ENCODE measurements at places on chromosomes 12 and 14.
A peak's percentile ranks its signal among the peaks of the same experiment; 100 is the strongest.

- DNase-seq: no peak
Measured at GRCh38 chr14:103066399-103066798, 9.1 kb upstream of the CDC42BPB start.

- no peak for DNase-seq
Measured at GRCh38 chr12:128606051-128606450, 217.7 kb downstream of the SLC15A4 start.

DNA sequence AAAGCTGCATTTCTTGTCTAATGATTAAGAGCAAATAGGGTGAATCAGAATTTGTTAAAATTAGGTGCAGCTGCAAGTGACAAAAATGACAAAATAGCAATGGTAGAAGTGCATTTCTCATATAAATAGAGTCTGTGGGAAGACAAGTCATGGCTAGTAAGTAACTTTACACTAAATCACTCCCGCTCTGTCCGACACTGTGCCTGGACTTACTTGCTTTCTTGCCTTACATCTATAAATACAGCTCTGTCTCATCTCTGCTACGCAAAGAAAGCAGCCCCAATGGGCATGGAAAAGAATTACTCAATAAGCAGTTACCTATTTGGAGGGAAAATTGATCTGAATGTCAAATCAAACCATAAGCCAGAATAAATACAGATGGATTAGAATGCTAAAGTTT lies 245.4 kb upstream of the KRR1 start:
- DNase-seq: no peak

GRCh38 chr14:69333791-69334337 lies 64.2 kb downstream of the ERH start:
- no peak for DNase-seq

DNA sequence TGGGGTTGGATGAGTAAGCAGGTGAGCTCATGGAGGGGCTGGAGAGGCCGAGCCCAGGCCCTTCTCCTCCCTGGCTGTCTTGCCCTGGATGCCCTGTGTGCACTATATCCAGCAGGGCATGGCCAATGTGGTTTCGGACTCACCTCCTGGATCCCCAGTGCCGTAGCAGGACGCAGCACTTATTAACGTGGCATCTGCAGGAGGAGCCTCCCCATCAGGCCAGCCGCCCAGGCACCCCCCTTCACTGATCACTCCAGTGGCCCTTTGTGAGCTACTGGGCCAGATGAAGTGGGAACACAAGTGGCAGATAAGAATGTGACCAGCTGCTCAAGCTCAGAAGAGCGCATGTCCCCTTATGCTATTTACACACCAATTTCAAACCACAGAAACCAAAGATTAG lies 43.1 kb upstream of the DICER1 start:
- no peak for DNase-seq

GRCh38 chr12:14884458-14884878 lies 1.2 kb downstream of the MGP start:
- peak; percentile 41 for DNase-seq

DNA sequence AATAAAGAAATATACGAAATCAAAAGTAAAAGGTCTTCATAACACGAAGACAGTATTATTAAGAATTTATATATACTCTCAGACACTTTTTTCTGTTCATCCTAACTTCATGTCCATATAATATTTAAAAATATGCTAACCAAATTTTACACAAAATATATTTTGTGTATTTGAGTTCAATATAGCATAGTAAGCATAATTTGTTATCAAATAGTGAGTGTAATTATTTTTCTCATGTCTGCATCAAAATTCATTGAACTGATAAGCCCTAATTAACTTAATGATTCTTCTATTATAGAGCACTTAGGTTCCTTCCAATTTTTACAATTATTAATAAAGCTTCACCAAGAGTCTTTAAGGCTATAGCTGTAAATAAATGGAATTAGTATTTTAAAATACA lies 99.7 kb upstream of the SYT1 start:
- no peak for DNase-seq

GRCh38 chr14:93207468-93208308 lies 632 bp downstream of the UBR7 start:
- peak; percentile 74 for DNase-seq

DNA sequence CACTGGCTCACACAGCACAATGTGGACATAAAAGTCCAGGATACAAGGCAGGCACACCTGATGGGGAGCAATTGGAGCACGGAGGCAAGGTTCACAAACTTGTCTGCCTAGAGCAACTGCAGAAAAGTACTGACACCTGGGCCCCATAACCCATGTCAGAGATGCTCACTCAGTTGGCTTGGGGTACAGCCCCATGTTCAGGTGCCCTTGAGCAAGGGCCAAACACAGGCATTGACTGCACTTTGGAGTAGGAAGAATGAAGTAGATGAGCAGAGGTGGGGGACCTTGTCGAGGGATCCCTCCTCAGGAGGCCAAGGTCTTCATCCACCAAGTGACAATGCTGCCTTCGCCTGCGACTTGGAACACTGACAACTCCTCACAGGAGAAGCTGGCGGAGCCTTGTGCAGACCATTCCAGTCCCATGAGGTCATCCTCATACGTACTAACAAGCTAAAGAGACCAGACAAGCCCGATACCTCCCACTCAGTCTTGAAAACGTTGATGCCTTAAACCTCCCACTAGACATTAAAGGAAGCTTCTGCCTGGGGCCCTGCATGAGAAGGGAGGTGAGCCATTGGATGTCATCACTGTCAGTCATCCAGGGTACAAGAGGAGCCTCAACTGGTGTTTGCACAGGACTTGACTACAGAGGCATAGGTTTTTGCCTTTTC lies 42.5 kb upstream of the C14orf180 start:
- DNase-seq: no peak

Data from AG20443 (cell line).